ENCODE measurements at places on chromosomes 7 and 10.

DNA sequence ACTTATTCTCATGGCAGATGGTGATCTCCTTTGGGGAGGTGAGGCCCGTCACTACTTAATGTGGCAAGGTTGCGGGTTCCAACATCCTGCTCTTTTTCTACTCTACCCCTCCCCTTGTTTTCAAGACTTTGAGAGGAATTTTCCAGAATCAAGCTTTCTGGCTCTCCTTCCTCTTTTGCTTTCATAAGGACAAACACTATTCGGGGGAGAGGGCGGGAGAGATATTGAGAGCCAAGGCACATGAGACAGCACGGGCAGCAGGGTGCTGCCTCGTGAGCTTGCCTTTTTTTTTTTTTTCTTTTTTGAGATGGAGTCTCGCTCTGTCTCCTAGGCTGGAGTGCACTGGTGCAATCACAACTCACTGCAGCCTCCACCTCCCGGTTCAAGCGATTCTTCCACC, 6.9 kb upstream of the PFKFB3 start:
- DNase-seq, result no peak

- DNase-seq, result no peak
Observed at GRCh38 chr7:86301301-86301700, 342.4 kb upstream of the GRM3 start.

DNA sequence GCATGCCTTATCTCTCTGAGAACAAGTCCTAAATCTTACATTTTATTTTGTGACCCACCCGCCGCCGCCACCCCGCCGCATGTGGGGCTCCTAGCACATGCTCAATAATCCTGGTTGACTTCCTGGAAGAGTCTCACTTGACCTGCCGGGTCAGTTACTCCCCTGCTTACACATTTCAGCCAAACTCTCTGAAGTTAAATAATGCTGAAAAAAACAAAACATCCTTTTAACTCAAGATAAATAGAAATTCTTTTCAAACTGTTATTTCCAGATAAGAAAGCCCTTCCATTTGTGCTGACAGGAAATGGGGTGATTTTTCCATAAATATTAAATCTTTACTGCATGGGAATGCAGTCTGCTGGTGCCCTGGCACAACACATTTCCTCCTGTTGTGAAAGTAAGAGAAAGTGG, 123.5 kb downstream of the ABLIM1 start:
- DNase-seq, result no peak

DNA sequence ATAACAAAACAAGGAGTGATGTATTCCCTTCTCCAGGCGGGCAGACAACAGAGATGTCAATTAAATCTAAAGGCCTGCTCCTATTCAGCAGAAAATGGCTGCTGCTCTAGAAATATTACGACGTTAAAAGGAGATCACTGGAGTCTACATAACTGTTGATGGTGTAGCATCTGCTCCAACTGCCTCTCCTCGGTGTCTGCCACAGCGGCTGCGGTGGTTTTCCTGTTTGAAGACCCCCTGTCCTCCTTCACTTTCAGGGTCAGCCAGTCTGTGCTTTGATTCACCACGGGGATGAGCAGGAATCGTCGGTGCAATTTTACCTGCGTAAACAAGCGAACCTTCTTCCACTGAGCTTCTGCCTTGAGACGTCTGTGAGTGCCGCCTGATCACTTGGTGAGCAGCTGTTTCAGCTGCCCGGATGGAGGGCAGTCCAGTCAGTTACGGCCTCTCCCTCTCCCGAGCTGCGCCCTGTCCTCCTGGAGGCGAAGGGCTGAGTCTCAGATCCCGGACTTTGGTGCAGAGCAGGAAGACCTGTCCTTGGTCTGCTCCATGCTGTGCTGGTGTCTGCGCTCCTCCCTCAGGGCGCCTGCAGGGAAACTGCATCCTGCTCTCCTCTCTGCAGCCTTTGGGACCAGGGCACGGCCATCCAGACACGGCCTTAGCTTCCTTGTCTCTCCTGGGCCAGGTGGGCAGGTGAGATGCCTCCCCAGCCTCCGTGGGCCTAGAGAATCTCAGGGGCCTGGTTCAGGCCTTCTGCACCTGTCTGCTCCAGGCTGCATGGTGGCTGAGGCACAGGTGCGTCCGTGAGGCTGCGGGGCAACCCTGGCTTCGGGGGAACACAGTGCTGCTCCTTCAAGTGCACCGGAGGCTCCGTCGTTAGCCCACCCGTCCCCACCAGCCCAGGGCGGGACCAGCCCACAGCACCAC, 326.6 kb downstream of the ADARB2 start:
- DNase-seq, result no peak

DNA sequence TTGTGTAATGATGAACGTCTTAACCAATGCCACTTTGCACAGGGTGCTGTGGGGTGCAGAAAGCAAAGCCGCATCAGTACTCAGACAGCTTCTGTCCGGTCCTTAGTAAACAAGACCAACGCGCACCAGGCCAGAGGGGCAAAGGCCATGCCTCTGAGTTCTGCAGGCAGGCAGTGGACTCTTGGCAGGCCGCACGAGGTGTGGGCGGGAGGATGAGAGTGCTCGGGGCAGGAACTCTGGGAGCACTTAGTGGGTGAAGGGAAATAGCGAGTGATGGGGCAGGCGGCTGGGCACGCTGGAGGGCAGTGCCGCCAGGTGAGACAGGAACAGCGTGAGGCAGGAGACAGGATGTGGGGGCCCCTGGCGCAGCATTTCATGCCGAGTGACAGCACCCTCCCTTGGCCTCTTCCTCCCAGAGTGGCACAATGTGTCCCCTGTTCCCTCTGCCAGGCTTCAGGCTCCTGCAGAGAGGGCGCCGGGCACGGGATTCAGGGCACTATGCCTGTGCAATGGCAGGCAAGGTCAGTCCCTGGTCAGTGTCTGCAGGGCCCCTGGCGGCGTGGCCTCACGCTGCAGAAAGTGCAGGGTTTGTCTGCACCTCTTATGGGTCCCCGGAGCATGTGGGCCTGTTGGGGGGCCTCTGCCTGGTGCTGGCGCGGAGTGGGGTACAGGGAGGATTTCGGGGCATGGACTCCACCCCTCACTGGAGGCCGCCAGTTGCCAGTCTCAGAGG, 60.4 kb downstream of the VIPR2 start:
- DNase-seq, result no peak

DNA sequence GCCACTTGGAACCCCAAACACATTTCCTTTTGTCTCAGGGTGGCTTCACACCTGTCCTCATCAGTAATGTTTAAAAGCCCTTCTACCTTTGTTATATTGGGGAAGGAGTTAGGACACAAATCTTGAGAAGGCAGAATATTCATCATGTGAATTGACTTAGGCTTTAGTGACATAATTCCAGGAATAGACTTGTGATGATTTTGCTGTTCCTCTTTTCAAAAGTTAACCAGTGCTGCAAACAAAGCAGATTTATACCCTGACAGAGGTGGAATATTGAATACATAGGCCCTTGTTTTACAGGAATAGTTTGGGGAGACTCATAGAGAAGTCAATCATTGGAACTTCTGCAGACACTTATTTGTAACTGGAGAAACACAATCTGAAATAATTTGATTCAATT, 27.0 kb downstream of the ZNF786 start:
- DNase-seq, result no peak

- DNase-seq, result no peak
Observed at GRCh38 chr10:100534726-100535125, 1.0 kb upstream of the HIF1AN start.

Data from astrocyte (in vitro differentiated cells and primary cell).